ENCODE measurements at places on chromosomes 5 and 9. TPM values are rescaled to one million over a fixed set of nuclear protein-coding genes. Genes with fewer than 3 reads are reported as not detected.

PDE6A gene
- total RNA-seq, result not detected

POLR3G gene
- total RNA-seq, result 8.4 TPM

TMEM252 gene
- not detected for total RNA-seq

DNA sequence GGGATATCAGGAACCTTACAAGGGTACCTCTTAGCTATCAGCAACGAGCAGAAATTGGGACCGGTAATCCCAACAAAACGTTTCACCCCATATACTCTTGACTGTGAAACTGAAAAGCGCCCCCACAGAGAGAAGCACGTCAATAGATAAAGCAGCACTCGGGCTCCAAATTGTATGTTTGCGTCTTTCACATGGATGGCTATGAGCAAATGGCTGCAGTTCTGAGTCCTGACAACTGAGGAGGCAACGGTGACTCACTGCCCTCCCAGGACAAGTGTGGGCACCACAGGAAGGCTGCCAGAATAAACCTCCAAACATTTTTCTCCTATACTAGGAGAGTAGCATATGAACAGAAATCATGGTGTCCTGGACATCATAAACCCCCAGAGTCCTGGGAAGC is 36.6 kb downstream of the SEMA4D start:
- no peak overlapping the region for H3K27ac ChIP-seq
- no peak for DNase-seq
- H3K4me3 ChIP-seq, result no peak overlapping the region
- peaks cover 29% of the 10 kb centered on the region for H3K4me1 ChIP-seq
- no peaks in the 10 kb centered on the region for H3K27me3 ChIP-seq

ARPC5L gene
- 26.2 TPM for total RNA-seq

- no peak overlapping the region for H3K4me3 ChIP-seq
- DNase-seq, result no peak
- no peak overlapping the region for H3K27ac ChIP-seq
- H3K36me3 ChIP-seq, result no peaks in the 10 kb centered on the region
Observed at GRCh38 chr5:77262697-77263096, 52.2 kb downstream of the PDE8B start.
